ENCODE measurements at places on chromosomes 16 and 17.

DNA sequence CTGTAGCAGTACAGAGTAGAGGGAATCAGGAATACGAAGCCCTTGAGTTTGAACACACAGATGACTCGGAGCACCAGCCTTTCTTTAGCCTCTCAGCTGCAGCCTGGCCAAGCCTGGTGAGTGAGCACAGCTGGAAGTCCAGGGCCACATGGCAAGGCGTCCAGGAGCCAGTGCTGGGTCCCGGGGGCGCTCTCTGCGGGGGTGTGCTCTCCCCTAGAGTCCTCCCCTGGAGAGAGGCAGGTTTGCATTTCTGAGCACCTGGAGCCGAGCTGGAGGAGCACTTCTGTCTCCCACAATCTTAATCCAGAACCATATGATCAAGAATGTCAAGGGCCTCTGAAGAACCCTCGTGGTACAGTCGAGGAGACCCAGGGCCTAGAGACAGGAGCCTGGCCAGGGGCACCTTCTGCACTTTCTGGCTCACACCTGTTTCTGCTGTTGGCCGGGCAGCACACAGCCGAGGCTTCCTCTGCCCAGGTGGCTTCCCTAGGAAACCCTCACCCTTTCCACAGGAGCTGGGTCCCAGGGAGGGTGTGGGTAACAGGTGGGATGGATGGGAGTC lies 78.3 kb downstream of the PLD6 start:
- no peak for DNase-seq

GRCh38 chr17:14923981-14924380 lies 341.1 kb downstream of the PMP22 start:
- DNase-seq, result no peak

GRCh38 chr17:65696739-65697394 lies 135.4 kb upstream of the AXIN2 start:
- DNase-seq, result no peak

GRCh38 chr17:1985093-1985492 lies 40.0 kb downstream of the RTN4RL1 start:
- DNase-seq, result no peak

GRCh38 chr17:77697480-77698400 lies 260.8 kb upstream of the TNRC6C start:
- no peak for DNase-seq

DNA sequence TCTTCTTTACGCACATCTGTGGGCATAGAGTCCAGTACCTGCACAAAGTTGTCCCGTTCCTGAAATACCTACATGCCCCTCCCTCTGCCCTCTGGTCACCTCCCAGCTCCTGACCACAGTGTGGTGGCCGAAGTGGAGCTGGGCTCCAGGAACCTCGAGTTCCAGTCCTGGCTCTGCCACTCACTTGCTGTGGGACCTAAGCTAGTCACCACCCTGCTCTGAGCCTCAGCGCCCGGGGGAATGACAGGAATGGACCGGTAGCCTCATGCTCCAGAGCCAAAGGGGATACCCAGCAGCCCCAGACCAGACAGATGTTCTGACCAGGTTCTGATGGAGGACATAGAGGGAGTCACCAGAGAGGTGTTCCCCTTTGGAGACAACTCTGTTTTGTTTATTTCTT lies 26.7 kb upstream of the ITGA3 start:
- DNase-seq, result no peak

All from stimulated activated CD4-positive, alpha-beta T cell treated with anti-CD3 and anti-CD28 coated beads, Interleukin-4, amount 100 ng/mL, for 48 hours (primary cell).